Progenitor cell of endocrine pancreas (in vitro differentiated cells): ENCODE measurements at places on chromosomes 7 and 10.

DNA sequence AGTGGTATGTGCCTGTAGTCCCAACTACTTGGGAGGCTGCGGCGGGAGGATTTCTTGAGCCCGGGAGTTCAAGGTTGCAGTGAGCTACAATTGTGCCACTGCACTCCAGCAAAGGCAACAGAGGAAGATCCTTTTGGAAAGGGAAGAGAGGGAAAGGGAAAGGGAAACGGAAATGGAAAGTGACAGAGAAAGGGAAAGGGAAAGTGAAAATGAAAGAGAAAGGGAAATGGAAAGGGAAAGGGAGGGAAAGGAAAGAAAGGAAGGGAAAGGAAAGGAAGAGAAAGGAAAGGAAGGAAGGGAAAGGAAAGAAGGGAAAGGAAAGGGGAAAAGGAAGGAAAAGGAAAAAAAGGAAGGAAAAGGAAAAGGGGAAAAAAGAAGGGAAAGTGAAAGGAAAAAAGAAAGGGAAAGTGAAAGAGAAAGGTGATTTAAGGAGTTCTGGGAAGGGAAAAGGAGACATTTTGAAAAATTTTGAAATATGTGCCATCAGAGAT, 2.3 kb upstream of the ZC3HAV1 start:
- no peak for DNase-seq

DNA sequence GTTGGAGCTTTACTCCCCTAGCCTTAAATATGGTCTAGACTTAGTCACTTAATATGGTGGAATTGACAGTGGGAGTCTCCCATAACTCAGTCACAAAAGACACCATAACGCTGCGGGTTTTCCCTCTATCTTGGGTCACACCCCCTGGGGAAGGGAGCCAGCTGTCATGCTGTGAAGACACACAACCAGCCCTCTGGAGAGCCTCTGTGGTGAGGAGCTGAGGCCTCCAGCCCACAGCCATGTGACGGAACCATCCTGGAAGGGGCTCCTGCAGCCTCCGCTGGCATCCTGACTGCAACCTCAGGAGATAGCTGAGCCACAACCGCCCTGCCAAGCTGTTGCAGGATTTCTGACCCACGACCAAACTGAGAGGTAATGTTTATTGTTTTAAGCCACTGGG, 37.9 kb downstream of the PAXIP1 start:
- DNase-seq, result no peak

GRCh38 chr10:60823324-60823723, 45.0 kb downstream of the CDK1 start:
- DNase-seq, result no peak

- DNase-seq, result no peak
Measured at GRCh38 chr7:155788616-155789000, 23.7 kb downstream of the SHH start.

- DNase-seq, result no peak
Measured at GRCh38 chr7:884191-885003, 8.0 kb downstream of the GET4 start.

DNA sequence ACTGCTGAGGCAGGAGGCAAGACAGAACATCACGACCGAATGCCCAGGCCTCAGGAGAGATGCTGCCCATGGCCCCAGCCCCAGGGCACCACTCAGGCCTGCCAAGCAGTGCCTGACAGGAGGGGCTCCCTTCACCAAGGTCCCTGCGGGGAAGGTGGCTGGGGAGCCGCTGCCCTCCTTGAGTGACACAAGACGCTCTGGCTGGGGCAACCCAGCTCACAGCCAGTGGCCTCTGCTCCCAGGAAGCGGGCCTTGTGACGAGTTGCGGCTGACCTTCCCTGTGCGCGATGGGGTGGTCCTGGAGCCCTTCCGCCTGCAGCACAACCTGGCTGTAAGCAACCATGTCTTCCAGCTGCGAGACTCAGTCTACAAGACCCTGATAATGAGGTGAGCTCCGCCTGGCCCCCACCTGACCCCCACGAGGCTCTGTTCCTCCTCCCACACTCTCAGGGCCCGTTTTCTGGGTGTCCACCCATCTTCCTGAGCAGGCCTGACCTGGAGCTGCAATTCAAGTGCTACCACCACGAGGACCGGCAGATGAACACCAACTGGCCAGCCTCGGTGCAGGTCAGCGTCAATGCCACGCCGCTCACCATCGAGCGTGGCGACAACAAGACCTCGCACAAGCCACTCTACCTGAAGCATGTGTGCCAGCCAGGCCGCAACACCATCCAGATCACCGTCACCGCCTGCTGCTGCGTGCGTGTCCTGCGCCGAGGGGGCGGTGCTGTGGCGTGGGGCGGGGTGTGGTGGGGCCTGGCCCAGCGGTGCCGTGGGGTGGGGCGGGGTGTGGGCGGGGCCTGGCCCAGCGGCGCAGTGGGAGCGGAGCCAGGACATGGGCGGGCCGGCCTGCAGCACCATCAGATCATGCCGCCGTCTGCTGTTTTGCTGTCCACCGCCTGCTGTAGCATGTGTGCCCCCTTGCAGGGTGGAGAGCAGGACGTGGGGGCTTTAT, 12.8 kb downstream of the ZMIZ2 start:
- DNase-seq, result no peak

DNA sequence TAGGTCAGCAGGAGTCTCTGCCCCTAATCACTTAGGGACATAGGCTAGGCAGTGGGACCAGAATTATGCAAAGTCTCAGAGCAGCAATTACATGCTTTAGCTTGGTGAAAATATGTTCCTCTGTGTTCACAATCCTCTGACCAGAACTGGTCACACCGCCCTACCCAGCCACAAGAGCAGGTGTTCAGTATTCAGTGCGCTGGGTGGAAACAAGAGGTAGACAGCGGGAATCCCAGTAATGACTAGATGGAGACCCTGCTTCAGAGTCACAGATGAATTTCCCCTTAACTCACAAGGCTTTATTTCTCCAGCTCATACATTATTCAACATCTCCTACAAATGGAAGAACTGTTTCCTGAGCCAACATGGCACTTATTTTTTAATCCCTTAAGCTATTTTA, 763.7 kb upstream of the POM121L12 start:
- DNase-seq, result no peak

GRCh38 chr7:36764929-36765328, 40.6 kb upstream of the AOAH start:
- no peak for DNase-seq

- DNase-seq, result no peak
Measured at GRCh38 chr10:93364966-93365365, 117.2 kb downstream of the MYOF start.

DNA sequence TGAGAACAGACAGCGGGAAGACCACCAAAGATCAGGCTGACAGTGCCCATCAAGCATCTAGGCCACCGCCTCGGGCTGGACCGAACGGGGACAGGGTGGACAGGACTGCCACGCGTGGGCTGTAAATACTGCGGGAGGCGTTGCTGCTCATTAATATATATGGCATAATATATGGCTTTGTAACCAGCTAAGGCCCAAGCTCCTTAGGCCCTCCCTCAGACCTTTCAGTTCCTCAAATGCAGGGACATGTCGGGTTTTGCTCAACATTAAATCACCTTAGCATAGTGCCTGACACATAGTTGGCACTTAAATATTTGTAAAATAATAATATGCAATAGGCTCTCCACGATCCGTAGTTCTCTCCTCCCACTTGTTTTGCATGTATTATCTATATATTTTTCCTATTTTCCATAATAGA, 402 bp upstream of the TMEM168 start:
- no peak for DNase-seq

DNA sequence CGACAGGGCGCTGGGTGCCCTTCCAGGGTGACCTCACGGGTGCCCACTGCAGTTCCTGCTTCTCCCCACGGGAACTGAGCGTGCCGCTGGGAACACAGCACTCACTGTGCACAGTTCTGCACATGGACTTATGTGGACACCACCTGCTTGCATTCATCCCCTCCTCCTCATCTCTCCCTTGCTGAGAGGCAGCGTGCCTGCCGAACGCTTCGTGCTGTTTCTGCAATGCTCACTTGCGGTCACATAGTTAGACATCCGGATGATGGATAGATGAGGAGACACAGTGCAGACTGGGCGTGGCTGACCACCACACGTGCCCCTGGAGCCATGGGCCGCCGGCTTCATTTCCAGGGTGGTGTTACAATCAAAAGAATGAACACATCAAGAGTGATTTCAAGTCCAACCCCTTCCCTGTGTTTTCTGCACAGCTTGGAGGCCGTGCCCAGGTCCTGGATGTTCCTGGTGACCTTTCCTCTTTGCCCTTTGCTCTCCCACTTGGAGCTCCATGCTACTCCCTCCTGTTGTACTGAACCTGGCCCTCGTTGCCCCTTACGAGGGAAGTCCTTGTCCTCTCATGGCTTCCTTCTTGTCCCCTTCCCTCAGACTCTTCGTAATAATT, 119.4 kb downstream of the VIPR2 start:
- DNase-seq, result no peak

DNA sequence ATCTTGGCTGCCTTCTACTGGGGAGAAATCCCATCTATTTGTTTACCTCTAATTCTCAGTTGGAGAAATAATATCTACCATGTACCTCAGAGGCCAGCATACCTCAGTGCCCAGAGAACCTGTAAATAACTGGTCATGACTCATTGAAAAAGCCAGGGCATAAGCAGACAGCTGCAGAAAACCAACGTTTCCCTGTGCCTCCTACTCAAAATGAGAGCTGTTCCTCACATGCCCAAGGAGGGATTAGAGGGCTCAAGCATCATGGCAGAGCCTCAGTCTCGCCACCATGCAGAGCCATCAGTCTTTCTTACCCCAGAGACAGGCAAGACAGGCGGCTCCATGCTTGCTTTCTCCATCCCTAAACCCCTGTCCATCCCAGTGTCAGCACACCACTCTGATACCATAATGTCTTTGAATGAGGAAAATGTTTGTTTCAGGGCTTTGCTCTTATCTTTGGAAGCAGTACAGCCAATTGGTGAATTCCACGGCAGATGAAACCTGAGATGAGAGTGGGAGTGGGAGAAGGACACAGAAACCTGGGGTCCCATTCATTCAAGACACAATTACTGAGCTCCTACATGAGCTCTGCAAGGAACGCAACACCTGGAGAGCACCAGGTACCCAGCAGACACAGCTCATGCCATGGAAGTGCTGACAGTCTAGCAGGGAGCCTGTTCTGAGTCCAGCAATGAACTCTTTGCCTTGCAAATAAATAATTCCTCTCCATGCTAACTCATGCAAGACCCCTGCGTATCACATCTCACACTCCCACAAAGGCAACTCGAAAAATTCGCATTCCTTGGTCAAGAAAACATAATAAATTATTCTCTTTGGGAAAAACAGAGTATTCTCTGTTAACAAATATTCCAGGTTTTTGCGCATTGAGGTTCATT, 21.1 kb downstream of the PON1 start:
- DNase-seq, result no peak

DNA sequence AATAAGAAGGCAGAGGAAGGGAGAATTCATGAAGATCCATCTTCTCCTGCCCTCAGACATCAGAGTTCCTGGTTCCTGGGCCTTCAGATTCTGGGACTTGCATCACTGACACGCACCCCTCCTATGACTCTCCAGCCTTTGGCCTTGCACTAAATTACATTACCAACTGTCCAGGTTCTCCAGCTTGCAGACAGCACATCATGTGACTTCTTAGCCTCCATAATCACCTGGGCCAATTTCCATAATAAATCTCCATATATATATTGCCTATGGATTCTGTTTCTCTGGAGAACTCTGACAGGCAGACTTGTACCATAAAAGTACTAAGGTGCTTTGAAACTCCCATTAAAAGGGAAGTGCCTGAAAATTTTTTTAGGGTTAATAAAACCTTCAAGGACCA, 23.2 kb downstream of the RSU1 start:
- DNase-seq, result no peak

GRCh38 chr7:95365151-95365550, 31.0 kb downstream of the PON3 start:
- DNase-seq, result no peak

DNA sequence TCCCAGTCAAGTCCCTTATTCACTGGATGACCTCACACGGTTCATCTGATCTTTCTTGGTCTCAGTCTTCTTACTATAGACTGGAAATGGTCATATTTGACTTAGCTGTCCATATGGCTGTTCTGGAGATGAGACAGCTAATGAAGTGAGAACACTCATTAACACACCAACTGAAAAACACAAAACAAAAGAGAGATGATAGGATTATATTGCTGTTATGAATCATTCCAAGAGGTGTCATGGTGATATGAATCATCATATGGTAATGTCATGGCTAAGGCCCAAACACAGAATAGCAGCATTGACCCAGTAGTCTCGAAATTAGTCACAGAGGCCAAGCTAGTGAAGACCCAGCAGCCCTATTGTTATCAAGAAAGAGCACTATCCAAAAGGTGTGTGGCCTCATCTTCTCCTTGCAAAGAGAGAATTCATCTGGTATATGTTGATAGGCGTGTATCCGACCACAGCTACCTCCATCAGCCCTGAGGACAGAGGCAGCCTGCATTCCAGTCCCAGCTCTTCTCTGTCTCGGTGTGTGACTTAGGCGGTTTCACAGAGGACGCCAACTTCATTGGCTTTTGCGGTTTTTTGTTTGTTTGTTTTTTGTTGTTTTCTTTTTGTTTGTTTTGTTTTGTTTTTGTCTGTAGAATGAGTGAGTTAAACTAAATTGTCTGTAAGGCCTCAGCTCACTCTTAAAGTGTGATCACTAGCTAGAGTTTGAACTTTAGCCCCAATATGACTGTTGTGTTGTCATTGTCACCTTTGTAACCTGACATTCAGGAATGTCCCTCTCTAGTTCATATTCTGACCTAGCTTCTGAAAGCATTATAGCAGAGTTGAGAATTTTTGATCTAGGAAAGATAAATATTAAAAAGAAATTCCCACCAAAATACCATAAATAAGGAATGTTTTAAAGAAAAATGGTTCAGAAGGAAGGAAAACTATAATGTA, 97.4 kb upstream of the PDCD4 start:
- DNase-seq, result no peak

DNA sequence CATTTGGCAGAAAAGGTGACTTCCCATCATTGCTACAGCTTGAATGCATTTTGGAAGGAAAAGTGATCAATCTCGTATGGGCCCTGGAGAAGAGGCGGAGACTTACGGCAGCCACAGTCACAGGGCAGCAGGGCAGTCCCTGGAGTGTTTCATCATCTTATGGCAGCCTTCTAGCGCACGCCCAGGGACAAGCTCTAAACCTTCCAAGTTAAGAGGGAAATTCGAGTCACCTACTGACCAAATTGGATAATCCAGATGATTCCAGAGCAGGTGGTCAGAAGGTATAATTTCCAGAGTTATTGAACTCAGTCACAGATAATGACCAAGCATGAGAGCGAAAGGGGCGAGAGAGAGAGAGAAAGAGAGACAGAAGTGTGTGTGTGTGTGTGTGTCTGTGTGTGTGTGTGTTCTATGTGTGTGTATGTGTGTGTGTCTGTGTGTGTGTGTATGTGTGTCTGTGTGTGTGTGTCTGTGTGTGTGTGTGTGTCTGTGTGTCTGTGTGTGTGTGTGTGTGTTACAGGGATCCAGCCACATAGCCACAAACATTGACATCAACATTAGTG, 123.7 kb upstream of the ADAM12 start:
- DNase-seq, result no peak

DNA sequence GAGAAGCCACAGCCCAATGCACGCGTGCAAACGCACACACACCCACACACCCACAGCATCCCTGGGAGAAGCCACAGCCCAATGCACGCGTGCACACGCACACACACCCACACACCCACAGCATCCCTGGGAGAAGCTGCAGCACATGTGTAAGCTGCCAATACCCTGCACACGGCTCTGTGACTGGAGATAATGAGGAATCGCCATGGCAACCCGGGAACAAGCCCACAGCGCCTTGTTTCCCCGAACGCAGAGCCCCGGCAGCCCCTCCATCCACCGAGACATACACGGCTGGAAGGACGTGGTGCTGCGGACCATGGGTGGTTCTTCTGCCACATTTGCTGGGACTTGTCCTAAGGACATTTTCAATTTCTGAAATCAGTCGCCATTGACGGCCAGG, 221.3 kb downstream of the PTPRN2 start:
- DNase-seq, result no peak
